Stimulated activated CD8-positive, alpha-beta memory T cell treated with anti-CD3 and anti-CD28 coated beads, Interleukin-15, amount 100 ng/mL, for 1 hour (primary cell): ENCODE measurements at places on chromosomes 1 and 21.

DNA sequence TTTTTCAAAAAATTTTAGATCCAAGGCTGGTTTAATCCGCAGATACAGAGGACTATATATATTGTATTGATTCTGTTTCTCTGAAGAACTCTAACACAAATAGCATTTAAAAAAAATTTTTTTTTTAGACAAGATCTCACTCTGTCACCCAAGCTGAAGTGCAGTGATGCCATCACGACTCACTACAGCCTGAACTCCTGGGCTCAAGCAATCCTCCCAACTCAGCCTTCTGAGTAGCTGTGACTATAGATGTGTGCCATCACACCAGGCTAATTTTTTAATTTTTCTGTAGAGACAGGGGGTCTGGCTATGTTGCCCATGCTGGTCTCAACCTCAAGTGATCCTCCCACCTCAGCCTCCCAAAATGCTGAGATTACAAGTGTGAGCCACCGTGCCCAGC, 3.0 kb downstream of the ANKRD45 start:
- no peak for DNase-seq

DNA sequence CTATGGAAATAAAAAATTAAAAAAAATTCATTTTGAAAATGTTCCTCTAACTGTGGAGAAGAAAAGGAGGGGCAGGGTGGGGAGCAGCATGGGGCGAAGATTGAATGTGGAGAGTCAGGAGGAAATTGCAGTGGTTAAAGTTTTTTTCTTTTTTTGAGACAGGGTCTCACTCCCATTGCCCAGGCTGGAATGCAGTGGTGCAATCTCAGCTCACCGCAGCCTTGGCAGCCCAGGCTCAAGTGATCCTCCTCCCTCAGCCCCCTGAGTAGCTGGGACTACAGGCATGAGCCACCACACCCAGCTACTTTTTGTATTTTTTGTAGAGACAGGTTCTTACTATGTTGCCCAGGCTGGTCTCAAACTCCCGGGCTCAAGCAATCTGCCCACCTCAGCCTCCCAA, 67.6 kb downstream of the ADSS2 start:
- no peak for DNase-seq

DNA sequence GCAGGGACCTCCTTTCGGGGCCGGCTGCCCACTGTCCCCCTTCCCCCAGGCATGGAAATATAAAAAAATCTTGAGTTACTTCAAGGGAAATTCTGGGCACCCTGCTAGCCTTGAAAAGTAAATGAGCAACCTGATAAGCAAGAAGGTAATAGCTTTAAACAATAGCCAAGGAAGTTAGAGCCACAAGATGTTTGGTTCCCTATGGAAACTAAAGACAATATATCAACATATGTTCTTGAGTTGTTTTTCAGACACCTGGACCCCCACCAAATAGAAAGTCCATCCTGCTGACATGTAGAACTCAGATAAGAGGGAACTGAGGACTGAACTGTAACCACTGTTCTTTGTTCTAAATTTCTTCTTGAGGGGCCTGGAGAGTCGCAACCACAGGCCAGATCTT, 19.3 kb upstream of the SLC35A3 start:
- DNase-seq, result no peak

GRCh38 chr1:218436997-218437396, 91.9 kb downstream of the TGFB2 start:
- DNase-seq, result no peak

GRCh38 chr1:240739139-240739538, 127.2 kb upstream of the GREM2 start:
- no peak for DNase-seq

- DNase-seq, result no peak
Measured at GRCh38 chr1:221778535-221779142, 36.8 kb upstream of the DUSP10 start.

GRCh38 chr1:8127171-8127641, 101.1 kb upstream of the ERRFI1 start:
- DNase-seq, result no peak

GRCh38 chr1:24410750-24411149, 2.8 kb downstream of the STPG1 start:
- no peak for DNase-seq

DNA sequence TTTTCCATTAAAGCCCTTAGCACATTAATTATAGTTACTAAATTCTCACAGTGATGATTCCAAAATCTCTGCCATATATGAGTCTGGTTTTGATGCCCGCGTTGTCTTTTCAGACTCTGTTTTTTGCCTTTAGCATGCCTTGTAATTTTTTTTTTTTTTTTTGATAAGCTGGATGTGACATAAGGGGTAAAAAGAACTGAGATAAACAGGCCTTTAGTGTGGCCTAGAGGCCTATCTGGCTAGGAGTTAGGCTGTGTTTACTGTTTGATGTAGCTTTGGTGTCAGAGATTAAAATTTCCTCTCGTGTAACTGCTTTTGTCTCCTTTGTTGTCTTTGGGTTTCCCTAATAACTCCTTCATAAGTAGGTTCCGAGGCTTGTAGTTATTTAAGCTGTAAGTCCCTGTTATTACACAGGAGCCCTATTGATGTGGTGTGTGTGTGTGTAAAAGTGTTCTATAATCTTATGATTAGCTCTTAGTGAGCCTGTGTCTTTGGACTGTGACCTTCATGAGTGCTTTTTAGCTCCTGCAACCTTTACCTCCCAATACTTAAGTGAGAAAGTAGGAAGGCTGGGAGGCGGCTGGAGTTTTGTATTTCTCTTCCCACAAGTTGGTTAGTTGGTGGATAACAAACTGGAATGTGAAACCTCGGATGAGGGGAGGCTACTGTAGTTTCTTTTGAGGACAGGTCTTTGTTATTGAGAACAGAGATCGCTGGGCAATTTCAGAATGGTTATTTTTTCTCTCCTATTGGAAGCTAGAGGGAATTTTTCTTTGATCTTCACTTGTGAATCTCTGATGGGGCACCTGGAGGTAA, 19.3 kb downstream of the HS2ST1 start:
- no peak for DNase-seq
